ENCODE measurements at places on chromosomes 7 and 10.

DNA sequence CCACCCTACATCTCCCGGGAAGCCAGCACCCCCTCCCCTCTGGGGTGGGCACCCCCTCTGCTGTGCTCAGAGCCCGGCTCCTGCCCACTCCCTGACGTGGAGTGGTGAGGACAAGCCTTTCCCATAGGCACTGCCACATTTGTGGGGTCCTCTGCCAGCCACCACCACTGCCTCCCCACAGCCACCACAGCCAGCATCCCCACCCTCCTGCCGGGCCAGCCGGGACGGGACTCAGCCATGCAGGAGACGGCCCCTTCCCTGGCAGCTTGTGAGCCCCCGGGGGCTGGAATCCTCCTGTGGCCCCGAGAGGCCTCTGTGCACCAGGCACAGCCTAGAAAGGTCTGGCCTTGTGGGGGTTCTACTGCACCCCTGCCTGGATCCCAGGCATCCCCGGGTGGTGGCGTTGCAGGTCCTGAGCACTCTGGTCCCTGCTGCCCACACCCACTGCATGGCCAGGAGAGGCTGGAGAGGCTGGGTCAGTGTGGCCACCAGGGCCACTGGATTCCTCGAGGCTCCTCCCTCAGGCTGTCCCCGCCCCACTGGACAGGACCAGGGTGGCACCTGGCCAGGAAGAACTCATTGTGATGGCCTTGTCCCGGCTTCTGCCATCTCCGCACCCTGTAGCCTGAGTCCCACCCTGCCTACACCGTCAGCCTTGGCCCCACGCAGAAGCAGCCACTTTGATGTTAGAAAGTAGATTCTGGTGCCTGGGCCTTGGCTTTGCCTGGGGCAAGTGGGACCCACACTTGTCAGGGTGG is 148.0 kb downstream of the EBF3 start:
- no peak for DNase-seq

DNA sequence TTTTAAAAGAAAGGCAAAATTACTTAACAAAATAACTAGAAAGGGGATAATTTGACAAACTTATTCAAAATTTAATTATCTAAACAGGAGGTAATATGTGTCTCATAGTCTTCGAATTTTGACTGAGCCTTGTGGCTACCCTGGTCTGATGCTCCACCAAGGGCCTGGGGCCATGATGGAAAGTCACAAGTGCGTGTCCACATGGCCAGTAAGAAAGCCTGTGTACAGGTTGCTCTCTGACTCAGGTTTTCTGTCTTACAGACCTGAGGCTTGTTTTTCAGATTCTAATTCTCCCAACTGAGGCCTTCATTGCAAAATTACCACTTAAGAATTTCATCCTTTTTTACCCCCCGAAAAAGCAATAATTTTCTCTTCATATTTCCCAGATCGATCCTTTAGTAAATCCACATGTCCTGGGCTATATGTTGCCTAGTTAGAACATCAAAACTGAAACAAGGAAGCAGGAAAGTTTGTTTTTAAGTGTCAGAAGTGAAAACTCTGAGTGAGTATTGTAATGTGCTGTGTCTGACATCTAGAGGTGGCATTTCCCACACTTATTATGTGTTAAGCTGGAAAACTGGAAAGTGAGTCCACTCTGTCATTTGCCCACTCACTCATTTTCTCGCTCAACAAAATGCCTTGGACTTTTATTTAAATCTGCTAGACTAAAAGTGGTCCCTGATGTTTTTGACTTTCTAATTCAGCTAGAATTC is 10.0 kb downstream of the CYP3A43 start:
- peak; percentile 27 for DNase-seq

DNA sequence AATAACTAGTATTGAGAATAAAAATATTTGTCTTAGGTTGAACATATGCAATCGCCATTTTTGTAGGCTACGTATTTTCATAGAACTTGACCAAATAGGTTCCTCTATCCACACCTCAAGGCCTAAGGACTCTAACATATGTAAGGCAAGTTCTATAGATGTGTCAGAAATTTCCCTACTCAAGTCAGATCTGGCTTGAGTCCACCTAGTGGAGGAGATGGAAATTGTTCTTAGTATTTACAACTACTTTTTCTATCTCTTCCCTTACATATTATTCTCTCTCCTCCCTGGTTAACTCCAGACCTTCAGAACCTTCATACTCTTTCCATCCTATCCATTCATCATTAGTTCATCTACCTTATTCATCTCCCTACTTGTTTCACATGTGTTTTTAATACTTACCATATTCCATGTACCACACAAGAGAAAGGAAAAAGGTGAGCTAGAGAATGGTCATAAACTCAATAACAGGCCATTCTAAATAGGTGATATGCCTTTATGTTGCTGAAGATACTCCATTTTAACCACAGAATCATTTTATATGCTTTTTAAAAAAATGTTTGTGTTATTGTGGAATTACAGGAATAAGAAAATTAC is 174.5 kb upstream of the HDAC9 start:
- DNase-seq: peak; percentile 14

DNA sequence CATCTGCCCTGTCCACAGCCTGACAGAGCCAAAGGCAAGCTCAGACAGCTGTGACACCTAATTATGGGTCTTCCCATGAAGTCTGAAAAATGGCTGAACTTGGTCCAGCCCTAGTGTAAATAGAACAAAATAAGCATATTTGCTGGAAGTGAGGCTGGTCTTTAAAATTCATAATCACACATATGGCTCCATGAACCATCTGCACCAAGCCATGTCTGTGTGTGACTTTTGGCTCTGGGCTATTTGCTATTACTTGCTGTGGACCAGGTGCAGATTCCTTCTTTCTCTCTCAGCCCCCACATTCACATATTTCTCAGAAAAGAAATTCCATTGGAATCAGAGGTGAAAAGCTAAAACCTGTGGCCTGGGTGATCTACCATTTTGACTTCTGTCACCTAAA is 175.9 kb downstream of the PDE1C start:
- no peak for DNase-seq

DNA sequence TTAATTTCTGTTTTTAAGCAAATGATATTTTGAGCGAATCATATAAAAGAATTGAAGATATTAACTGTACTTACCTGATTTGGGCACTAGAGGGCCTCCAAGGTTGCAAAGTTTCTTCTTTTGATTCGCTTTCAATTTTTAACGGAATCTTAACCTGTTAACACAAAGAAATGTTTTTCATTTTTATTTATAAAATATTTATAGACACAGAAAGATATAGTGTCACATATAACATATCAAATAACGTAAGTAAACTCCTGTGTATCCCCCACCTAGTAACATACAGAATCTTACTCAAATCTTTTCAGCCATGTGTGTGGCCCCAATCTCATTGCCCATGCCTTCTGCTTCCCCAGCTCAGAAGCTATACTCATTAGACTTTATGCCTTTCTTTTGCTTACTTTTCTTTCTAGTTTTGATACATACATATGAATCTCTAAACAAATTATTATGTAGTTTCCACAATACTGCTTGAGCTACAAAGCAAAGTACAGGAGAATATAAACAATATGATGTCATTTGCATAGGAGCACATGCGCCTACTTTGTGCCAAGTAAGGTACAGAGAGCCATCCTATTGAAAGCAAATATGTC is 49.5 kb upstream of the ZPBP start:
- DNase-seq: peak; percentile 61

DNA sequence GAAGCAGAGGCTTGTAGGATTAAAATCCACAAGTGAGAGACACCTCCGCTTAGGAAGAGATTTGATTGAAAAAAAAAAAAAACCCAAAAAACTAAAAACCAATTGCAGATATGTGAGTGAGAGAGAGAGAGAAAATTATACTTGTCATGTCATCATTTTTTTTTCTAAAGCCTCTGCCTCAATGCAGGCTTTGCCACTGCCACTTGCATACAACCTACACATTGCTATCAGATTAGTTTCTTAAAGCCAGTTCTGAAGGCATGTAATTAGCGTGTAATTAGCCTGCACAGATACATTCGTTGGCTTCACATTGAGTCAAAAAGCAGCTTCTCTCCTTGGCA is 86.1 kb upstream of the MTPN start:
- no peak for DNase-seq

DNA sequence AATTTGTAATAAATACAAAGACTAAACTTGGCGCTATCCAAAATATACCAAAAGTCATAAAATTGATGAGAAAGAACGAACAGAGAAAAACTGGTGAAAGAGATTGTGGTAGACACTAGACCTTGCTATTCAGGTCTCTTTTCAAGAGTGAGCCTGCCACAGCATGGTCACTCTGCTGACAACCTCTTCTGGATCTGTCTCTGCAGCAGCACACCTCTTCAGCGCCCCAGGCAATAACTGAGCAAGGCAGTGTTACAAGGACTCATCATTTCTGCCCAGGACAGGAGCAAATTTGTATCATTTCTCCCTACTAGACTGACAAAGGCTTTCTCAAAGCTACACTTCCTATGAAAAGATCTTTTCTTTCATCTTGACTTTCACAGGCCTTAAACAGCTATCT is 976.0 kb downstream of the DNAJB9 start:
- DNase-seq: no peak

- peak; percentile 84 for DNase-seq
Observed at GRCh38 chr7:1537535-1538412, 7.3 kb downstream of the MAFK start.

- DNase-seq: no peak
Observed at GRCh38 chr10:13296476-13296875, 3.4 kb downstream of the PHYH start.

- no peak for DNase-seq
Observed at GRCh38 chr10:86659721-86660453, 5.5 kb downstream of the OPN4 start.

GRCh38 chr10:89256340-89256739 is 4.8 kb upstream of the LIPA start:
- no peak for DNase-seq

GRCh38 chr10:69769395-69769992 is 32.2 kb upstream of the COL13A1 start:
- DNase-seq: no peak

DNA sequence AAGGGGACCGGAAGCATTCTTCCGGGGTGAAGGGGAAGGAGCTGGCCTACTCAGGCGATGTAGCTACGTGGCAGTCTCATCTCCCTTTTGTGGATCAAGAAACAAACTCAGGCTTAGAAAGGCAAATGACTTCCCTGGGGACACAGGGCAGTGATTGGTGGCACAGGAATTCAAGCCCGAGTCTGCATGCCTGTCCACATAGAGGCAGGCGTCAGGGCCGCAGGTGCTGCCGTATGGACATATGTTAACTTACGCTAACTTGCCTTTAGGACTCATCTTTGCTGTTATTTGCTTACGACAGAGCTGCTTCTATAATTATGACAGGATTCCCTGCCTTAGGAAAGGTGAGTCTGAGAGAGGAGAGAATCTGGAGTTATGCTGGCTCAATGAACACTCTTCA is 42.3 kb upstream of the KLF6 start:
- DNase-seq: no peak

GRCh38 chr10:23405540-23405939 is 33.3 kb upstream of the OTUD1 start:
- DNase-seq: no peak

DNA sequence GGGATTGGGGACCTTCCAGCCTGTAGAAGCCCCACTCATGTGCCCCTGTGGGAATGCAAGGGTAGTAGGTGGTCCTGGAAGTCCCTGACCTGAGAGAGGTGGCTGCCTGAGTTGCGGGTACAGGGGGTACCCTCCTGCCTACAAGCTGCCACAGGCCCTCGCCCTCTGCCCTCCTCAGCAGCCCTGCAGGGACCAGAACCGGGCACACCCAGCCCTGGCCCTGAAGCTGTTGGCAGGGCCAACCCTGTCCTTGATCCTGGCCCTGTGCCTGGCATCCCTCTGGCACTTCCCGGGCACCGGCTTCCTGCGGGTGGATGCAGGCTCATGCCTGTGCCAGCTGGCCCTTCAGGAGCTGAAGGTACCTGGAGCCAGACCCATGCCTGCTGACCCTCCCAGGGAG is 54.9 kb upstream of the ELN start:
- no peak for DNase-seq

DNA sequence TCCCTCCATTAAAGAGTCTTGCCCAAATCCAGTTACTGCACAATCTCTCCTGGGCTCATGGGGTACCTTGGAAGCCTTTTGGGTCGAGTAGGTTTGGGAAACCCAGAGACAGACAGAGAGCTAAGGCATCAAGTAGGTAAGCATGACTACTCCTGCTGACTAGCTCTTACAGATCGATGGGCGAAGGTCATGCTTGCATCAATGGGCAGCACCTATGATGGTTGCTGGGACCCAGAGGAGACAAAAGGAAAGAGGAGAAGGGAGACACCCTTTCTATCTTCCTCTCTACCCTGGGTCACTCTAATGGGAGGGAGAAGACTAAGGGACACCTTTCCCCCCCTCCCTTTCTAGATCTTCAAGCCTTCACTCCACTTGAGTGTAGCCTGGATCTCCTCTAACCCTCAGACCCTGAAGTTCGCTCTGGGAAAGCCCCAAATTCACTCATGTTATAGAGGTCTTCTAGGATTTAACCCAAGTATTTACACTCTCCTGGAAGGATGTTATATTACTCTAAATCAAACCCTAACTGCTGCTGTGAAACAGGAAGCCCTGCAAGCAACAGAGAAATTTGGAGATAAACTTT is 31.6 kb upstream of the ZNF746 start:
- peak; percentile 8 for DNase-seq

GRCh38 chr7:37683246-37684120 is at the start of gene GPR141:
TSS of gene GPR141 (plus strand) at chr7:37683766. CDS start at chr7:37740394, 56,628 bp downstream.
- DNase-seq: no peak

DNA sequence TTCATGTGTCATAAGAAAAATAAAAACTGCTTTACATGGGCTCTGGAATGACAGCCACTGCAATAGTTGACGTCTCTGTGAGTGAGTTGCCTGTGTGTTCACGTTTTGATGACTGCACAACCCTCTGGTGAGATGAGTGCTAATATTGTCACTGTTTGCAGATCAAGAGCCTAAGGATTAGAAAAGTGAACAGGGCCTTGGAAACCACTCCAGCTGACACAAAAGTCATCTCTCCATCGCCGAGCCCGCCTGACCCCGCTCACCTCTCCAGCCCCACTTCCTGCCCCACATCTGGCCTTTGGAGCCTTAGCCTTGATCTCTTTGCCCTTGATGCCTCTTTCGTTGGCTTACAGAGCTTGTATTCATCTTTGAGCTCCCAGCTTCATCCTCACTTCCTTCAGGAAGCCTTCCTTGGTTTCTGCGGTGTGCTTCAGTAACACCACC is 351.7 kb downstream of the TCERG1L start:
- DNase-seq: no peak

GRCh38 chr7:69868921-69869320 is 270.6 kb downstream of the AUTS2 start:
- DNase-seq: no peak

Measured in erythroblast (primary cell).